ENCODE measurements at places on chromosomes 12 and 14.

- no peak for DNase-seq
Measured at GRCh38 chr12:112590281-112590680, 171.5 kb downstream of the PTPN11 start.

GRCh38 chr12:124491856-124492420, 75.5 kb downstream of the NCOR2 start:
- no peak for DNase-seq

DNA sequence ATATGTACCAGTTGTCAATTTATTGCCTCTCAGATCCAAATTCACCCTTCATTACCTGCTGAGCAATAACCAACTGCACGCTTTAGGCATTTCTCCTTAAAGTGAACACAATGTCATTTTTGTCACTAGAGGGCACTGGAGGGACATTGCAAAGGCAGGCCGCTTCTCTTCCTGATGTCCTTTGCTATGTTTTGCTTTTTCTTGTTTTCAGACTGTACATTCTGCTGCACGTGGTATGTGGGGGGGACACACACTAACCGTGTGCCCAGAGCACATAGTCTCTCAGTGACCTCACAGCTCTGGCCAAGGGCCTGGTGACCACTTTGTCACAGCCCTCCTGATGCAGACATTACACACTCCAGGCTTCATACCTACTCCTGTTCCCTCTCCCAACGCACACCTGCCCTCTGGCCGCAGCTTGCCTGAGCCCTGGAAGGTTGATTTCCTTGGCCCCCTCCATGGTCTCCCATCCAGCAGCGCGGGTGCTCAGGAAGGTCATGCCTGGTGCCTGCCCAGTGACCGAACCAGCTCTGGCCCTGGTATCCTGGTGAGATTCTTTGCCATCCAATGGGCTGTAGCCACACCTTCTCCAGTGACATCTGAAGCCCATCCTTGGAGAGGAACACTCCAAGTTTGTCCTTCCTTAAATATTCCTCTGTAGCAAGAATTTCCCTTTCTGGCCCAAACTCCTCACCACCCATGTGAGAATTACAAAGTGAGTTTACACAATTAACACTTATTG, 39.9 kb downstream of the MYO1H start:
- no peak for DNase-seq

DNA sequence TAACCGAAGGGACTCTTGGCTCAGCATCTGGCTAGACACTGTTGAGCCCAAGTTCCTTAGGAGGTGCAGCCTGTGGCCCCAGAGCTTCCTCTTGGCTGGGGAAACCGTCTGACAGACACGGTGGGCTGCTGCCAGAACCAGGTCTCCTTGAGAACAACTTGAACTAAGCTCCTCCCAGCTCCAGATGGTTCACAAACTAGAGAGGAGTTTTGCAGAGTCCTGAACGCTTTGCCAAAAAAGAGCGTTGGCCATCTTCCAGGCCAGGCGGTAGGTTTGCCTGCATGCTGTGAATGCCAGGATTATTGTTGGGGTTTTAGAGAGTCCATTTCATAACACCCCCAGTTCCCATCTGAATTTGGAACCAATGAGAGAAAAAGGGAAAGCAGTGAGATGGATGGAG, 399.8 kb downstream of the RGS6 start:
- no peak for DNase-seq

- DNase-seq: no peak
Measured at GRCh38 chr12:3150308-3150670, 73.1 kb downstream of the TSPAN9 start.

DNA sequence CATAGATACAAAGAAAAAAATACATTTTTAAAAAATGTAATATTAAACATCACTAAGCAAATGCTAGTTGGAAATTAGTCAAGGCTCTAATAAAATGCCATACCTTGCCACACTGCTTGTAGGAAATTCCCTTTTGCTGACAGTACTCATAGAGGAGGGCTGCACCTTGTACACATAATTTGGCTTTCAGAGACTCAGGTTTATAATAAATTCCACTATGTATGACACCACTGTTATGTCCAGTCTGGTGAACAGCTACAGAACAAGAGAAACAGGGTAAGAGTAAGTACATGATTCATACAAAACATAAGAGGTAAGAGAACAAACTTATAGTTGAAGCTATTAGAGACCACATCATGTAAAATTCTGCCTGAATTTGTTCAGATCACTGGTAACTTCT, 10.1 kb downstream of the L2HGDH start:
- DNase-seq: no peak

- DNase-seq: no peak
Measured at GRCh38 chr14:102189874-102190273, 50.2 kb downstream of the WDR20 start.

GRCh38 chr14:102831163-102831804, 54.0 kb downstream of the TRAF3 start:
- no peak for DNase-seq

GRCh38 chr12:113271853-113272561, 50.7 kb downstream of the TPCN1 start:
- no peak for DNase-seq

- DNase-seq: no peak
Measured at GRCh38 chr14:103308717-103309616, 25.1 kb upstream of the EIF5 start.

DNA sequence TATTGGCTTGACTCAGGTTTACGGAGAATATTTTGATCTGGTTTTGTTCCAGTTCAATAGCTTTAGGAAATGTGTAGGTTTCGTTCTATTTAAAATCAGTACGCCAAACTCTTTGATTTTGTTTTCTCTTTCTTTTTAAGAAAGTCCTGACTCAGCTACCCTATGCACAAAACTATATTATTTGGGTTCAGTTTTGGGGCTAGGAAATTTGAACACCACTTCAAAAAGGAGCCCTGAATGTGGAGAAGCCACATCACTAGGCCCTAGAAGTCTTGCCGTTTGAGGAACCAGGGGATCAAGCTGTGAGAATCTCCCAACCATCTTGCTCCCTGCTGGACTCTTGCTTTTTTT, 168.2 kb upstream of the BCL2L14 start:
- DNase-seq: no peak

GRCh38 chr14:75318353-75318752, 39.7 kb downstream of the FOS start:
- no peak for DNase-seq

DNA sequence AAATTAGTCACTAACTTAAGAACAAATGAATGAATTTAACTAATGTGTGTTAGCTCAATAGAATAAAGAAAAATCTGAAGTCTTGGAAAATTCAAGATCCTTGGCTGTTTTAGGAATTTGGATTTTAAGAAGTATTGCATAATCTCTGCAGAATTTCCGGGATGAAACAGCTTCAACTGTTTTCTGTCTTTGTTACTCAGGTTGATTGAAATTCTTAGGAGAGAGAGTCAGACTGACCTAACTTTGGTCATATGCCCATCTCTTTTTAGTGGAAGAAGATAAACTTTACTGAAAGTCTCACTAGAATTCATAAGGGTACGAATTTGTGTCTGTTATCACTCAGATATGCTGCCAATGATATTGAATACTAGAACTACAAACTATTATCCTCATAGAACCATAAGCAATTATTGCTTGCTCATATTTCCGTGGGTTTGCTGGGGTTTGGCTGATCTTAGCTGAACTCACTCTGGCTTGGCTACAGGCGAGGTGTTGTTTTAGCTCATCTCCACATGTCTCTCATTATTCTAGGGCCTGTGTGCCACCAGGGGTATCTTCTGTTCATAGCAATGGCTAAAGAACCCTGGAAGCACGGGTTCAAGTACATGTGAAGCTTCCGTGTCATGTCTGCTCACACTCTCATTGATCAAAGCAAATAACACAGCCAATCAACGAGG, 257.4 kb upstream of the NOVA1 start:
- no peak for DNase-seq

DNA sequence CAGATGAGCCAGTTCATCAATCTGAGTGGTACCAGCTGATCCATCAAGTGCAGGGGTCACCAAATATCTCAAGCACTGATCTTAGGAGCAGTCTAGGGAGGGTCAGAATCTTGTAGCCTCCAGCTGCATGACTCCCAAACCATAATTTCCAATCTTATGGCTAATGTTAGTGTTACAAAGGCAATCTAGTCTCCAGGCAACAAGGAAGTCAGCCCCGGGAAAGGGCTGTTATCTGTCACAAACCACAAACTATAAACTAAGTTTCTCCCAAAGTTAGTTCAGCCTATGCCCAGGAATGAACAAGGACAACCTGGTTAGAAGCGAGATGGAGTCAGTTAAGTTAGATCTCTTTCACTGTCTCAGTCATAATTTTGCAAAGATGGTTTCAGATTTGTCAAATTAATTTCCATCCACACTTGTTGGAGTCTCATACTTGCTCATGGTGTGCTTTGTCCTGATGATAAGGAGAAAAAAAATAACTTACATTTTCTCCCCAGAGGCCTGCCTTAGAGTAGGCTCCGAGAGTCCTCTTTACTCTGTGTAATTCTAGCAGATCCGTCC, 3.9 kb upstream of the ABHD4 start:
- DNase-seq: no peak

DNA sequence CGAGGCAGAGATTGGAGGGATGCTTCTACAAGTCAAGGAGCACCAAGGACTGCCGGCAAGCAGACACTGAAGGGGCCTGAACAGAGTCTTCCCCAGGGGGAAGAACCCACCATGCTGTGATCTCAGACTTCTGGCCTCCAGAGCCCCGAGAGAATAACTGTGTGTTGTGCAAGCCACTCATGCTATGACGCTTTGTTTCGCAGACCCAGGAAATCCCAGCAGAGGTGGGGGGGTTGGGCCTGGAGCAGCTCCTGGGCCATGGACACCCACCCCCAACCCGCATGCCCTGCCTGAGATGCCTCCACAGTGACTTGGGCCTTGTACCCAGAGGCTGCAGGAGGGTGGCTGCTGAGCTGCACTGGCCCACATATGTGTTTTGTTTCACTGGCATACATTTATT, 31.2 kb downstream of the ARL6IP4 start:
- no peak for DNase-seq

- DNase-seq: no peak
Measured at GRCh38 chr14:101315802-101316296, 245.4 kb upstream of the DIO3 start.

- peak; percentile 17 for DNase-seq
Measured at GRCh38 chr14:92122351-92122677, 545 bp downstream of the CPSF2 start.

DNA sequence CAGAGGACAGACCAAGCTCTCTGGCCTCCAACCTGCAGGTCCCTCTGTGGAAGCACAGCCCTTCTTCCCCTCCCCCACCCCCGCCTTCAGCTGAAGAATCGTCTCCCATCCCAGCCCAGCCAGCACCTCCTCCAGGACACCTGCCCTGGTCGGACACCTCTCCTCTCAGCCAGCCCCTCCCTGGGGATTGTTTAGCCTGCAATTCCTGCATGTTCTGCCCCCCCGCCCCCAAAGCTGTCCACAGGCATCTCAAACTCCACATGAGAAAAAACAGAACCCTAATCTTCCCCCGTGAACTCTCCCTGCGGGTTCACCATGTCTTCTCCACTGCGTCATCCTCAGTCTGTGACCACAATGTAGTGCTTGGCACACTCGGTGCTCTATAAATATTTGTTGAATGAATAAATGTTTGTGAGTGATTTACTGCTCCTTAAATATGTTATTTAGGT, 24.1 kb downstream of the PRIMA1 start:
- DNase-seq: no peak

DNA sequence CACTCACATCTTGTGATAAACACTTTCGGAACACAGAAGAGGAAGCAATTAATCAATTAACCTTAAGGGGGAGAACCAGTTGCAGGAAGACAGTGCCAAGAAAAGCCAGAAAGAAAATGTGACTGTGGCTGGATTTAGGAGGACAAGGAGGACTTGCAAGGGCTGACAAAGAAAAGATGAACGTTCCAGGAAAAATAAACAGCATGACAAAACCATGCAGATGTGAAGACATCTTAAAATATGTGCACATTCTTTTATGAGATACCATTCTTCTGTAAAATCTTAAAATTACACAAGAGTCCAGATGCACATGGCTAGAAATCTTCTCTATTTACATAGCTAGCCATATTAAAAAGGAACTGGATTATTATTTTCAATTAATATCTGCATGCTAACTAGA, 33.4 kb downstream of the KITLG start:
- DNase-seq: no peak

- DNase-seq: no peak
Measured at GRCh38 chr14:101481557-101481956, 79.7 kb upstream of the DIO3 start.

GRCh38 chr12:12909995-12910420, 18.6 kb downstream of the GPRC5A start:
- no peak for DNase-seq

GRCh38 chr12:4607056-4607455, 41.8 kb downstream of the AKAP3 start:
- no peak for DNase-seq

DNA sequence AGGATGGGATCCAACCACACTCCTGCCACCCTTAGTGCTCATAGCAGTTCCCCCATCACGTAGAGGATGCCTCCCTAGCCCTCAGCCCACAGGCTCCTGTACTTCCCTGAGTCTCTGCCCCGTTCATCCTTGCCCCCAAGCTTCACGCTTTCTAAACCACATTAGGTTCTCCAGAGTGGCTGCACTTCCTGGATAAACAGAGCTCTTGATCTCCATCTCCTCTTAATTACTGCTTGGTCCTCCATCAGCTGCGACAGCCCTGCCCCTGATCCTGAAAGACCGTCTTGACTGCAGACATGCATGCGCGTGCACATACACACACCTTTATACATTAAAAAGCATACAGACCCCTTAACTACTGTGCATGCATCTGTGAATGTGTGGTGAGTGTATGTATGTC, 530.0 kb downstream of the BCL11B start:
- no peak for DNase-seq

GRCh38 chr12:76242813-76243550, 105.2 kb downstream of the BBS10 start:
- no peak for DNase-seq

- DNase-seq: no peak
Measured at GRCh38 chr12:67747869-67748742, 99.6 kb downstream of the DYRK2 start.

DNA sequence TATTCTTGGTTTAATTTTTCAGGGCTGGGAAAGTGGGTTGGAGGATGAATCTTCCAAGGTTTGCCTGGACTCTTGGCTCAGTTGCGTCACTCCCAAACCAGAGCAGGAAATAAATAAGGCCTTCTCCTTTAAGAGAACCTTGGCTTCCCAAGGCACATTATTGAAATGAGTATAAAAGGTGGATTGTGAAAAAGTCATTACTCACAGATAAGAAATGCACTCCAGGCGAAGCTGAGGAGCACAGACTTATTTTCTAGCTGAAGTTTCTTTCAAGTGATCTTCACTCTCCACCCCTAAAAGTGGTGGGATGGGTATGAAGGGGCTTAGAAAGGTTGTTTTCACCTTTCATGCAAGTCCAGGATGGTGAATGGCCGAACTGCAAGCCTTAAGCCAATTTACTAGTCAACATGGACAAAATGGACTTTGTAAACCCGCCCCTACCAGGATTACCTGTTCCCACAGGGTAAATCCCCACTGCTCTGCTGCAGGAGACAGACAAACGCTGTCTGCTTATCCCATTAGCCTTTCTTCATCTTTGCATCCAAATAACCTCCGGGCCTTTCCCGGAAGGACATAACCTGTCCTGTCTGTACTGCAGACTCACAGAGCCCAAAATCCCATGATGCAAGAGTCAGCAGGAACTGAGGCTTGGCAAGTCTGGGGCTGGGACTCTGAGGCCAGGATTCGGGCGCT, 207.6 kb downstream of the BCL11B start:
- no peak for DNase-seq
